ENCODE measurements at places on chromosomes 5 and 9. TPM values are rescaled to one million over a fixed set of nuclear protein-coding genes. Genes with fewer than 3 reads are reported as not detected.
A peak's percentile ranks its signal among the peaks of the same experiment; 100 is the strongest.

- H3K27me3 ChIP-seq, result no peaks in the 10 kb centered on the region
- no peaks in the 10 kb centered on the region for H3K4me1 ChIP-seq
- no peak overlapping the region for H3K4me3 ChIP-seq
- no peak for DNase-seq
- H3K27ac ChIP-seq, result no peak overlapping the region
These were observed 4.4 kb upstream of the RAPGEF1 start for GRCh38 chr9:131744171-131744719.

- no peaks in the 10 kb centered on the region for H3K27me3 ChIP-seq
- no peak overlapping the region for H3K4me3 ChIP-seq
- H3K36me3 ChIP-seq, result no peaks in the 10 kb centered on the region
These were observed 113.3 kb downstream of the ARHGAP26 start for GRCh38 chr5:142883438-142883837.

GRCh38 chr5:78467752-78468357, 107.4 kb downstream of the SCAMP1 start:
- peak; percentile 71 for DNase-seq
- no peaks in the 10 kb centered on the region for H3K27me3 ChIP-seq
- H3K36me3 ChIP-seq, result no peaks in the 10 kb centered on the region
- H3K4me1 ChIP-seq, result peaks cover 10% of the 10 kb centered on the region
- H3K27ac ChIP-seq, result no peak overlapping the region

DNA sequence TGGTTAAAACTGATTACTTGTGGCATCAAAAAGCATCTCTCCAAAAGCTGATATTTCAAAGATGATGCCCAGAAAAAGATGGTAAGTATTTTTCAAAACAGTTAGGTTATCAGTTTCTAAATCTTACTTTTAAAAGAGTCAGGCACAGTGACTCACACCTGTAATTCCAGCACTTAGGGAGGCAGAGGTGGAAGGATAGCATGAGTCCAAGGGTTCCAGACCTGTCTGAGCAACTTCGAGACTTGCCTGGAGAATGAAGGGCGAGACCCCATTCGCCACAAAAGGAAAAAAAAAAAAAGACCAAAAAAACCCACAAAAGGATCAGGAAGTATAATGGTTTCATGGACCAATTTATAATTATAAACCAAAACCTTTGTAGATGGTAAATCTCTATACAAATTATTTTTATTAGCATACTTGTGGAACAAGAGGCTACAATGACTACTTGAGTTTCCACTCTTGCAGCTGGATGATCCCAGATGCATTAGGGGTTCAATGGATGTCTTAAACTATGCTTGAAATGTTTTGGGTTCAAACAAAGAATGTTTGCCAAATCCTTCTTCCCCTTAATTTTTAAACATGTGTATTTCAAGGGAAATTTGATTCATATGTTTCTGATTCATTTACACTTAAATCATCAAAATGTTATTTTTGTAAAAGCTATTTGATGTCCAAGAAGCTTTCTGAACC, 96.1 kb downstream of the ADAMTSL1 start:
- H3K36me3 ChIP-seq, result no peaks in the 10 kb centered on the region
- no peak overlapping the region for H3K4me3 ChIP-seq
- H3K27ac ChIP-seq, result no peak overlapping the region
- H3K27me3 ChIP-seq, result no peaks in the 10 kb centered on the region
- no peaks in the 10 kb centered on the region for H3K4me1 ChIP-seq

GRCh38 chr5:74503-75109, 17.4 kb upstream of the PLEKHG4B start:
- no peaks in the 10 kb centered on the region for H3K27me3 ChIP-seq
- no peak overlapping the region for H3K4me3 ChIP-seq
- peaks cover 10% of the 10 kb centered on the region for H3K4me1 ChIP-seq
- no peak for DNase-seq
- H3K36me3 ChIP-seq, result no peaks in the 10 kb centered on the region

DNA sequence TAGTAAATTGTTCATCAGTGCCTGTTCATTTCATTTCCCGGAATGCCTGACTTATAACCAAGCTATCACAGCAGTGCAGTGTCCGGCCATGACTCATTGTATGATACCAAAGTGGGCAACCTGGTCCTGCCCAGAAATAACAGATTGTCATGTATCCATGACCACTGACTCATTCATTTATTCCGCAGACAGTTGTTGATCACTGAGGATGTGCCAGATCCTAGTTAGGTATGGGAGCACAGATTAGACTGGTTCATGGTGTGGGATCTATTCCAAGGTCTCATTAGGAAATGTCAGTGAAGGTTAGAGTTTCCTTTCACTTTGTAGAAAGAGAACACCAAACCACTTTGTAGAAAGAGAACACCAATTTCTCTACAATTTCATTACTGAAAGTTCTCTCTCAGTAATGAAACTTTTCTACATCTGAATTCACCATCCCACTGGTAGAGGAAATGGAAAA, 8.7 kb downstream of the NREP start:
- no peak overlapping the region for H3K4me3 ChIP-seq

GRCh38 chr5:180873615-180874520, 12.8 kb upstream of the ZFP62 start:
- no peak overlapping the region for H3K27ac ChIP-seq
- DNase-seq, result peak; percentile 36
- H3K4me1 ChIP-seq, result no peaks in the 10 kb centered on the region
- no peaks in the 10 kb centered on the region for H3K36me3 ChIP-seq

GRCh38 chr9:78213712-78214111, 22.2 kb upstream of the CEP78 start:
- DNase-seq, result peak; percentile 57
- H3K4me1 ChIP-seq, result no peaks in the 10 kb centered on the region
- no peak overlapping the region for H3K4me3 ChIP-seq
- no peaks in the 10 kb centered on the region for H3K27me3 ChIP-seq
- H3K27ac ChIP-seq, result no peak overlapping the region
- H3K36me3 ChIP-seq, result no peaks in the 10 kb centered on the region

GRCh38 chr5:127957701-127958239, 125.8 kb upstream of the SLC12A2 start:
- DNase-seq, result no peak
- H3K27me3 ChIP-seq, result no peaks in the 10 kb centered on the region
- H3K4me1 ChIP-seq, result peaks cover 9% of the 10 kb centered on the region
- H3K4me3 ChIP-seq, result no peak overlapping the region

DNA sequence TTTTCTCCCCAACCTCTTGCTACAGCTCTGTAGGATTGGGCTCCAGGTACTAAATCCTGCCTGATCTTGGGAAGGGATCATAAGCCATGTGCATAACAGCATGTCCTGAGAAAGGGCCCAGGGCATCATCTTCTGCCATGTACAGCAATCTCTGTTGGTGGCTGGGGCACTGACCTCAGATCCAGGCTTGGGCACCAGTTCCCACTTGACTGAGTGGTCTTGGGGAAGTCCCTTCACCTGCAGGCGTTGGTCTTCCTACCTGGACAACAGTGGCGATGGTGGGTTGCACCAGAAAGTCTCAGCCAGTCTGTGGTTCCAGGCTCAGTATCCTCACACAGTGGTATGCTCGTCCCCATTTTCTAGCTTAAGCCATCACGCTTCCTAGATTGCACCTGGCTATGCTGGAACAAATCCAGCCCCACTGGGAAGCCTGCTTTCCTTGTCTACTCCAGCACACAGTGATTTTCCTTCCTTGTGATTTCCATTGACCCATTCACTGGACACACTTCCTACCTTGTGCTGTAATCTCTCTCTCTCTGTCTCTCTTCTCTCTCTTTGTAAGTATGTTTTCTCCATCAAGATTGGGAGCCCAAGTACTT, 121.7 kb upstream of the PITX1 start:
- H3K4me1 ChIP-seq, result no peaks in the 10 kb centered on the region
- no peak overlapping the region for H3K4me3 ChIP-seq
- H3K27me3 ChIP-seq, result peaks cover 53% of the 10 kb centered on the region
- H3K36me3 ChIP-seq, result no peaks in the 10 kb centered on the region

GRCh38 chr5:8520917-8521316, 652.0 kb downstream of the MTRR start:
- H3K4me1 ChIP-seq, result no peaks in the 10 kb centered on the region
- no peaks in the 10 kb centered on the region for H3K36me3 ChIP-seq
- no peak overlapping the region for H3K27ac ChIP-seq
- H3K4me3 ChIP-seq, result no peak overlapping the region

- no peak overlapping the region for H3K4me3 ChIP-seq
- no peaks in the 10 kb centered on the region for H3K4me1 ChIP-seq
- DNase-seq, result peak; percentile 13
- no peaks in the 10 kb centered on the region for H3K36me3 ChIP-seq
- H3K27ac ChIP-seq, result no peak overlapping the region
These were observed 55.2 kb upstream of the FYB1 start for GRCh38 chr5:39274398-39275085.

- H3K27ac ChIP-seq, result no peak overlapping the region
- H3K4me3 ChIP-seq, result no peak overlapping the region
- DNase-seq, result no peak
- no peaks in the 10 kb centered on the region for H3K4me1 ChIP-seq
- H3K36me3 ChIP-seq, result no peaks in the 10 kb centered on the region
These were observed 324.4 kb upstream of the ARRDC3 start for GRCh38 chr5:91707521-91707841.

GRCh38 chr5:157680239-157680638, 8.9 kb downstream of the C5orf52 start:
- H3K4me1 ChIP-seq, result no peaks in the 10 kb centered on the region
- no peak overlapping the region for H3K27ac ChIP-seq
- no peaks in the 10 kb centered on the region for H3K36me3 ChIP-seq
- no peaks in the 10 kb centered on the region for H3K27me3 ChIP-seq
- no peak for DNase-seq
- H3K4me3 ChIP-seq, result no peak overlapping the region

- no peak overlapping the region for H3K27ac ChIP-seq
- H3K4me3 ChIP-seq, result no peak overlapping the region
- peaks cover 66% of the 10 kb centered on the region for H3K27me3 ChIP-seq
- no peaks in the 10 kb centered on the region for H3K36me3 ChIP-seq
These were observed 39.3 kb downstream of the NR2F1 start for GRCh38 chr5:93622240-93622885.

DNA sequence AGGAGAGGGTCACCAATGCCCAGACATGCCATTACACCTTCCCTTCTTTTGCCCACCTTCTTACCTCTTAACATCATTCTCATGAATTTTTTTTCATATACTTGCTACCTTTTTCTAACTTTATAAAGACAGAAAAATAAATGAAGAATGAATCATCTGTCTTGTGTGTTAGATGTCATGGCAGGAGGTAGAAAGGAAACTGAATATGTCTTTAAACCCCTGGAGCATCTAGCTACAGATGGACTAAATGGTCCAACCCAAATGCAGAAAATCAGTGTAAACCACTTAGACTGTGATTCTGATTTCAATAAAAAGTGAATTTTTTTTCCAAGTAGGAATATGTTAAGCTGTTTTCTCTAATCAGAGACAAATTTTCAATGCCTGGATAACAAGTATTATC, 11.8 kb upstream of the IL6ST start:
- H3K36me3 ChIP-seq, result no peaks in the 10 kb centered on the region
- H3K4me1 ChIP-seq, result no peaks in the 10 kb centered on the region
- DNase-seq, result no peak
- H3K4me3 ChIP-seq, result no peak overlapping the region

- no peak for DNase-seq
- H3K4me3 ChIP-seq, result no peak overlapping the region
- no peak overlapping the region for H3K27ac ChIP-seq
- H3K36me3 ChIP-seq, result peaks cover 38% of the 10 kb centered on the region
- no peaks in the 10 kb centered on the region for H3K27me3 ChIP-seq
These were observed 4.6 kb upstream of the DND1 start for GRCh38 chr5:140677947-140678346.

DNA sequence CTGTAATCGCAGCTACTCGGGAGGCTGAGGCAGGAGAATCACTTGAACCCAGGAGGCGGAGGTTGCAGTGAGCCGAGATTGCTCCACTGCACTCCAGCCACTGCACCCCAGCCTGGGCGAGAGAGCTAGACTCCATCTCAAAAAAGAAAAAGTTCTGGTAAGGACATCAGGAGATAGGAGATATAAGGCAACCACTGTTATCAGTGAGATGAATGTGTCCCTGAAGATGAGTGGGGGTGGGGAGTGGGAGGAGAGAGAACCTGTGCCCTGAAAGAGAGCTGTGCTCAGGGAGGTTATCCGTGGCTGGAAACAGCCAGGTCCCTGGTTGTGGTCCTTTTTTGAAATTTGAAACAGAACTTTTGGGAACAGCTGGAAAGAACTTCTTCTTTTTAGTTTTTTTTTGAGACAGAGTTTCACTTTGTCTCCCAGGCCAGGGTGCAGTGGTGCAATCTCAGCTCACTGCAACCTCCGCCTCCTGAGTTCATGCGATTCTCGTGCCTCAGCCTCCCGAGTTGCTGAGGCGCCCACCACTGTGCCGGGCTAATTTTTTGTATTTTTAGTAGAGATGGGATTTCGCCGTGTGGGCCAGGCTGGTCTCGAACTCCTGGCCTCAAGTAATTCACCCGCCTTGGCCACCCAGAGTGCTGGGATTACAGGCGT, 2.6 kb downstream of the PTPA start:
- H3K4me3 ChIP-seq, result no peak overlapping the region
- H3K27me3 ChIP-seq, result no peaks in the 10 kb centered on the region
- no peak for DNase-seq
- H3K4me1 ChIP-seq, result no peaks in the 10 kb centered on the region
- H3K27ac ChIP-seq, result no peak overlapping the region

DNA sequence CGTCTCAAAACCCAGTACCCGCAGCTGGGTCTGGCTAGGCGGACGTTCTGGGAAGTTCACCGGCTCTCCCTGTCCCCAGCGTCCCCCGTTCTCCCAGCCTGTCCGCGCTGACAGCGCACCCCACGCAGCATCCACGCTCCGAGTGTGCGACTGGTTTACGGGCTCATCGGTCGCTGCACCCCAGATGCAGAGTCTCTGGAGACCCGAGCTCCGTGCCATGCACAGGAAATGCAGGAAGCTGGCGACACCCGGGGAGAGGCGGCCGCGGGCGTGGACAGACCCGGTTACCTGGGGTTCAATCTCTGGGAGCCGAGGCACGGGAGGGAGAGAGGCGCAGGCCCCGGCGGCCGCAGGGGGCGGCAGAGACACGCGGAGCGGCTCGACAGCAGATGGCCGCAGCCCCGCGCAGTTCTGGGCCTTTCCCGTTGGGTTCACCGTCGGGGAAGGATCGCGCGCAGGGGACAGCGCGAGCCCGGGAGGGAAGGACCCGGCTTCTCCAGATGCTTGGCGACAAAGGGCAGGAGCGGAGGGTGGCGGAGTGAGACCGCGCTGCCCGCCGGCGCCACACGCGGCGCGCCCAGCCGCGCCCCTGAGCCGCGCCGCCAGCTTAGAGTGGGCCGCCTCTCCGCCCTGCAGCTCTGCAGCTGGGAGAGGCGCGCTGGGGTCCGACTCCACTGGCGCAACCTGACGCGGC, 558 bp downstream of the SHROOM1 start:
- peak overlapping the region; percentile 47 for H3K4me3 ChIP-seq
- peak; percentile 81 for DNase-seq
- H3K27me3 ChIP-seq, result peaks cover 65% of the 10 kb centered on the region
- H3K27ac ChIP-seq, result no peak overlapping the region

INSL4 gene
- total RNA-seq, result not detected

TEK gene
- total RNA-seq, result 1.5 TPM

SLC25A2 gene
- total RNA-seq, result not detected

HTR1A gene
- not detected for total RNA-seq

SHISAL2B gene
- not detected for total RNA-seq

NTNG2 gene
- total RNA-seq, result 3.5 TPM

TRIM36 gene
- 2.6 TPM for total RNA-seq

PGM5 gene
- total RNA-seq, result 75.3 TPM
